K562 (cell line): ENCODE measurements at places on chromosomes 2 and 18.

GRCh38 chr2:120871881-120872620, 136.4 kb downstream of the GLI2 start:
- DNase-seq, result no peak

GRCh38 chr18:76275727-76276313, 219.2 kb downstream of the ZNF516 start:
- DNase-seq, result no peak

GRCh38 chr2:47690132-47690531, 92.8 kb upstream of the MSH6 start:
- no peak for DNase-seq

GRCh38 chr2:206225435-206226232, 48.8 kb upstream of the ZDBF2 start:
- no peak for DNase-seq

DNA sequence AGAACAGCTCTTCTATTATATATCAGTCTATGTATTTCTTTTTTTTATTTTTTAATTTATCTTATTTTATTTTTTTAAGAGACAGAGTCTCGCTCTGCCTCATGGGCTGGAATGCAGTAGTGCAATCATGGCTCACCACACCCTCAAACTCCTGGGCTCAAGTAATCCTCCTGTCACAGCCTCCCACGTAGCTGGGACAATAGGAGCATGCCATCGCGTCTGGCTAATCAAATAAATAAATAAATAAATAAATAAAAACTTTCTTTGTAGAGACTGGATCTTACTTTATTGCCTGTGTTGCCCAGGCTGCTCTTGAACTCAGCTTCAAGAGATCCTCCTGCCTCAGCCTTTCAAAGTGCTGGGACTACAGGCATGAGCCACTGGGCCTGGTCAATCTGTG, 117.0 kb downstream of the RBMS1 start:
- no peak for DNase-seq

DNA sequence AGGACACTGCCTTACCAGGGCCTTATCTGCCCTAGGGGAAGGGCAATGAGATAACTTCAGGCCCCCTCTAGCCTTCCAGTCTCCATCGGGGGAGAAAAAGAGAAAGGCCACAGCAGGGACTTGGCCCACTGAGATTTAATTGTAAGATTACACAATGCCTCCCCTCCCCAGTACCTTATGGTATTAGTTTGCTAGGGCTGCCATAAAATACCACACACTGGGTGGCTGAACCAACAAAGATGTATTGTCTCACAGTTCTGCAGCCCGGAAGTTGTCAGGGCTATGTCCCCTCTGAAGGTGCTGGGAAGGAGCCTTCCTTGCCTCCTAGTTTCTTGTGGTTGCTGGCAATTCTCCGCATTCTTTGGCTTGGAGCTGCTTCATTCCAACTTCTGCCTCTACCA, 34.8 kb upstream of the SPATA3 start:
- DNase-seq, result no peak

- DNase-seq, result no peak
Measured at GRCh38 chr2:120094795-120095194, 81.9 kb downstream of the EPB41L5 start.

GRCh38 chr18:80109676-80110078, 615 bp downstream of the ADNP2 start:
- DNase-seq, result peak; percentile 56

GRCh38 chr2:188695953-188696352, 278.2 kb upstream of the COL3A1 start:
- DNase-seq, result no peak

DNA sequence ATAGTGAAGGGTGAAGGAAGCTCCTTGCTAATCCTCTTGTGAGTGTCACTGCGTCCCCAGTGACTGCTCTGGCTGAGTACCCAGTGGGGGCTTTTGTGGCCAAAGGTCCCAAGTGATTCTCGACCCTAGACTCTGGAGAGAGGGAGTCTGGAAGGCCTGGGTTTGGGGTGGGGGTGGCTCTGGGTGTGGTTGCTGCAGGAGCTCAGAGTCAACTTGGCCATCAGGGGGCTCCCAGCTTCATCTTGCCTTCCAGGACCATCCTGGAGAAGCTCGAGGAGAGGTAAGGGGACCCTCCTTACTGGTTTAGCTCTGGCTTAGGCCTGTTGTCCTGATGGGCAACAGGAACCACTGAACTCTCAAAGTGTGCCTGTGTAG, 592 bp downstream of the PSD4 start:
- peak; percentile 55 for DNase-seq

DNA sequence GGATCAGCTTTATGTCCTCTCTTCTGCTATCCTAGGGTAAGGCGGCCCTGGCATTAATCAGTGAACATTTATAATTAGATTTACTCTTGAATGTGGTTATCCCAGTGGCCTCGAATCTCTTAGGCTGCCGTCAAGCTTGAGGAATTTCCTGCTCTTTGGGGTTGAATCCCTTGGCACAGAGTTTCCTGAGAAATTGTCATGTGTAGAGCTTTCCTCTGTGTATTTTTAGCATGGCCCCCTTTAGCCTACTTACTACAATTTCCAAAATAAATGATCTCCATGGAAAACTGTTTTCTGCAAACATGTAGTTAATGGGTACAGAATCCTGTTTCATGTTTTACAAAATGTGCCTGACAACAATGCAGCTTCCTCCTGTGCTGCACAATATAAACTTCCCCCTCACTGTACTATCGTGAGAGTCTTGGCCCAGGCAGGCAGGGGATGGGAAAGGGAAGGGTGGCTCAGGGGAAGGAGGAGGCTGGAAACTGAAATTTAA, 18.1 kb downstream of the NCAPH start:
- no peak for DNase-seq

DNA sequence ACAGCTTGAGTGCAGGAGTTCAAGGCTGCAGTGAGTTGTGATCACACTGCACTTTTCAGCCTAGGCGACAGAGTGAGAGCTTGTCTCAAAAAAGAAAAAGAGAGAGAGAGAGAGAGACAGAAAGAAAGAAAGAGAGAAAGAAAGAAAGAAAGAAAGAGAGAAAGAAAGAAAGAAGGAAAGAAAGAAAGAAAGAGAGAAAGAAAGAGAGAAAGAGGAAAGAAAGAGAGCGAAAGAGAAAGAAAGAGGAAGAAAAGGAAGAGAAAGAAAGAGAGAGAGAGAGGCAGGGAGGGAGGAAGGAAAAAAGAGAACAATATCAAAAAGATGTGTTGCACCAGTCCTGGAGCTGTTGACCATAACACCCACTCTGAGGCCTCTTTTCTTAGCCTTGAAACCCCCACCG, 89.8 kb upstream of the MBOAT2 start:
- no peak for DNase-seq

GRCh38 chr2:3644246-3644525, 13.8 kb upstream of the ALLC start:
- no peak for DNase-seq

DNA sequence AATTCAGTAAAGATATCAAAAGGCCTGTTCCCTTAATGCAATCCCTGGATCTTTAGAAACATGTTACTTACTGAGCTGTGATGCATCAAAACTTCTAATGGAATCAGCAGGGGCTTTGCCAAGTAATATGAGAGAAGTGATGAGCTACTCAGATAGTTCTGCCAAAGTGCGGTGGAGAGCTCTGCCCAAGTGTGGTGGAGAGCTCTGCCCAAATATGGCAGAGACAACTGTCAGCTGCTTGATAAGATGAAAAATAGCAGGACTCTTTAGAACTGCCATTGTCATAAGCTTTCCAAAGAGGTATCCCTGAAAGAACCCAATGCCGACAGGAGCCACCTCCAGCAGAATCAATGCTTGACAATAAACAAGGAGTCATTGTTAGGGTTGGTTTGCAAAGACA, 167.9 kb upstream of the SLC39A10 start:
- DNase-seq, result no peak

DNA sequence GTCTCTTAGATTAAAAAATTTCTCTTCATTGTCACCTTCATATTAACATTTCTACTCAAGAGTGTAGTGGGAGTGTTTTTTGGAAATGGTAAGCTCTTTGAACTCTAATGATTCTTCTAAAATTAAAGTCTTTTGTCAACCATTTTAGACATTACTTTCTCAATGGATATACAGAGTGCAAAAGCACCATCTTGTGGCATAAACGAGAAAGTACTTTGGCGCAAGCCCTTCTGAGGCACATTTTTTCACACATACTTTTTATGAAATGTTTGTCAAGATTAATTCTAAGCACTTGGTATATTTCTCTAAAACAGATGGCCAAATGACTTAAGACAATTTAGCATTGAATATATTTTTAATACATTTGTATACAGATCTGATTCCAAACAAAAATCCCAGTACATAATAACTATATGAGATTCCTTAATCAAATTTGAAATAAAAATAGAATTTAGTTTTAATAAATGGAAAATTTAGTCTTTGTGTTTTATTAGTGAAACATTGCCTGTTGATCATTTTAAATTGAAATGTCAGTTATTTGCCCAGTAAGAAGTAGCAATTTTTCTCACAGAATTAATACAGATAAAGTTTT, 63.3 kb upstream of the GALNT5 start:
- peak; percentile 39 for DNase-seq

GRCh38 chr2:241635756-241636155, 1.2 kb downstream of the THAP4 start:
- peak; percentile 15 for DNase-seq

DNA sequence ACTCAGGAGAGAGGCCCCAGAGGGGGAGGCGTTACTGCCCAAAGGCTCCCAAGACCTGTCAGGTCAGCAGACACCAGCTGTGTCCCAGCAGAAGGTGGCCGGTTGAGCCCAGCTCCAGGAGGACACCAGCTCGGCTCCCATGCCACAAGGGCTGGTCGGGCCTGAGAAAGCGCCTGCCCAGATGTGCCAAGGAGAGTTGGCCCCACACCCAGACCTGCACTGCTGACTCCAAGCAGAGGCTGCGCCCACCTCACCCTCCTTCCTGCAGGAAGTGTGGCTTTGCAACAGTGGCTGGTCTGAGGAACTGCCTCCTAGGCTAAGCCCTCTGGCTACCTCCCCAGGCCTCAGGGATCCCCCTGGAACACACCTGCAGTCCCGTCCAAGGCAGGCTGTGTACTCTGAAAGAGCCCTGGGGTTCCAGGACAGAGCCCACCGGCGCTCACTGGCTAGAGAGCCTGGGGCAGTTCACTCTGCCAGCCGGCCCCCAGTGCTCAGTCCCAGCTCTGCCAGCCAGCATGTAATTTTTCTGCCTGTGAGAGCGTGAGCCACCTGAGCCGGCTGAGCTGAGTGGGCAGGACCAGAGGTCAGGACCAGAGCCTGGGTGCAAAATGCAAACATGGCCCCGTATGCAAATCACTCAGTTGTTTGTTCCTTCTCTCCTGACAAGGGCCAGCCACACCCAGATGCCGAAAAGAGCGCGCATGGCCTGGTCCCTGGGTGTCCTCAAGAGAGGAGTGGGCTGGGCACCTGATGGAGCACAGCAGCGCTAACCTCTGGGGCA, 36.9 kb upstream of the PTMA start:
- DNase-seq, result no peak
